Kidney (tissue), 22 donors: ENCODE measurements at places on chromosomes 2 and 18. TPM values are rescaled to one million over a fixed set of nuclear protein-coding genes. Genes with fewer than 3 reads are reported as not detected.
A peak's percentile ranks its signal among the peaks of the same experiment; 100 is the strongest.

GRCh38 chr2:172698041-172698863 is 37.4 kb upstream of the RAPGEF4 start:
- DNase-seq: no peak

DNA sequence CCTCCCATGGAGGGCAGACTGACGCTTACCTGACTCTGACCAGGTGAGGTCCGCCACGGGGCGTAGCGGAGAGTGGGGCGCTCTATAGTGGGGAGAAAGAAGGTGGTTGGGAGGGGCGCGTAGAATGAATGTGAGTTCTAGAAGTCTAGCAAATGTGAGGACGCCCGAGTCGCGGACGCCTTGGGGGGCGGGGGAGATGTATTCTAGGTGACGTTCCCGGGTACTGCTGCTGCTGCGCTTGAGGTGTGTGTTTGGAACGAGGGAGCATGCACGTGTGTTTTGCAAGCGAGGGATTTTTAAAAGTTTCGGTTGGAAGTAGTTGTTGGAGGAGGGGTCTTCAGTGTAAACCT is 758 bp downstream of the RIF1 start:
- no peak for DNase-seq

GRCh38 chr2:232419245-232420072 is 12.8 kb downstream of the ALPG start:
- DNase-seq: no peak

The ZSCAN30 gene
- total RNA-seq: 20.7 TPM

DNA sequence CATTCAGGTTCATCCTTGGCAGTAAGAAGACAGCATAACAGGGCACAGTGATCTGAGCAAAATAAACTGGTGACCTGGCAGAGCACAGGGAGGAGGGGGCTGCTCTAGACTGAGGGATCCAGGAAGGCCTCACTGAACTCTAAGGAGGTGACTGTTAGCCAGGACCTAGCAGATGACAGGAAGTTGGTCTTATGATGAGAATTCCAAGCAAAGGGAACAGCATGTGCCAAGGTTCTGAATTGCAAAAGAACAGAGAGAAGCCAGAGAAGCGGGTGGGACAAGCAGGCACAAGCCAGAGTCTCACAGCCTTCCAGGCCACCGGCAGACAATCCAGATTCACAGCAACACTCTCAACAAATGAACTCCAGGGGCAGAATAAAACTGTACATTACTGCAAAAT is 152.7 kb upstream of the PTPRM start:
- DNase-seq: no peak

- peak; percentile 36 for DNase-seq
Observed at GRCh38 chr2:190657474-190658255, 8.8 kb downstream of the NAB1 start.
